ENCODE measurements at places on chromosomes 16 and 17.

GRCh38 chr16:87380881-87381280 lies 2.7 kb downstream of the FBXO31 start:
- no peak for DNase-seq

- DNase-seq: no peak
Measured at GRCh38 chr16:28001184-28001583, 62.3 kb downstream of the GSG1L start.

GRCh38 chr17:50518384-50519023 lies 10.3 kb downstream of the MYCBPAP start:
- DNase-seq: no peak

DNA sequence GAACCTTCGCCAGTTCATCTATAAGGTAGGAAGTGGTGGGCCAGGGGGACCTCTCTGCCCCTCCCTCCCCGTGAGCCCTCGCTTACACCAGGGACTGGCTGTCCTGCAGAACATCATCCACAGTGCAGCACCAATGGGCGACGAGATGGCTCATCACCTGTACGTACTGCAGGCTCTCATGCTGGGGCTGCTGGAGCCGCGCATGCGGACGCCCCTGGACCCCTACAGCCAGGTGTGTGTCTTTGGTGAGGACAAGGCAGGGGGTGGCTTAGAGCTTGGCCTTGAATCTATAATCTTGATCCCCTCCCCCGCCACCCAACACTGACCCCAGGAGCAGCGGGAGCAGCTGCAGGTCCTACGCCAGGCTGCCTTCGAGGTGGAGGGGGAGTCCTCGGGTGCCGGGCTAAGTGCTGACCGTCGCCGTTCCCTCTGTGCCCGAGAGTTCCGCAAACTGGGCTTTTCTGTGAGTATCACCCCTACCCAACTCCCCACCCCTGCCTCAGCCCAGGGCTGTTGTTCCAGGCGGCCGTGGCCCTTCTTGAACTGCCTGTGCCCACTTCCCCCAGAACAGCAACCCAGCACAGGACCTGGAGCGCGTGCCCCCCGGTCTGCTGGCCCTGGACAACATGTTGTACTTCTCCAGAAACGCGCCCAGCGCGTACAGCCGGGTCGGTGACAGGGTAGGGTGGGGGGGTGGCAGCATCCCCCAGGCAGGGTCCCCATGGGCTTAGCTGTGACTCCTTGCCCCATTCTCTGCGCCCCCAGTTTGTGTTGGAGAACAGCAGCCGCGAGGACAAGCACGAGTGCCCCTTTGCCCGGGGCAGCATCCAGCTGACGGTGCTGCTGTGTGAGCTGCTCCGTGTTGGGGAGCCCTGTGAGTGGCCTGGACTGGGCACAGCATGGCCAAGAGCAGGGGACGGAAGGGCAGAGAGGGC lies 2.7 kb downstream of the ELMO3 start:
- DNase-seq: no peak

DNA sequence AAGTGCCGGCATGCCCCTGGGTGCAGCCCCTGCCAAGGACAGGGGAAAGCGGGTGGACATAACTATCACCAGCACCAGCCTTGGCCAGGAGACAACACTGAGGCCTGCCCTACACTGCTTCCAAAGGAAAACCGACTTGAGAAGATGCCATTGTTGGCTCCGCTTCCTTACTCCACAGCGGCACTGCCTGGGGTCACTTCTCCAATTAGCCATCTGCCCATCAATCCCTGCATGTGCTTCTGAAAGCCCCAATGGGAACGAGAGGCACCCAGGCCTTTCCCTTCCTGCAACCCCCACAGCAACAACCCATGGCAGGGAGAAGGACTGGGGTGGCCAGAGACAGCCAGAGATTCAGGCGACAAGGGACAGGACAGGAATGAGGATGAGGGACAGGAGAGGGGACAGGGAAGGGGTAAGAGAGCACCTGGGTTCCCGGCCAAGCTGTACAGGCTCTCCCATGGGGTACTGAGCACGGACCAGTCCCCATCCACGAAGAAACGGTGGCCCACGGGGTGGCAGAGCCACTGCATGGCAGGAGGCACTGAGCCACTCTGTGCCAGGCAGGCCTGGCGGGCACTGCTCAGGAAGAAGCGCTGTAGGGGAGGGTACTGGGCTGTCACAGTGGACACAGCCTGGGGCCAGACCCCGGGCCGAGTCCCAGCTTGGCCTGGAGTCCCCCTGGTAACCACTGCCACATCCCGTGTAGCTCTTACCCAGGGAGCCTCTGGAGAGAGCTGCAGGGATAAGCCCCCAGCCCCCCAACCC lies 21.2 kb downstream of the SREBF1 start:
- DNase-seq: no peak

DNA sequence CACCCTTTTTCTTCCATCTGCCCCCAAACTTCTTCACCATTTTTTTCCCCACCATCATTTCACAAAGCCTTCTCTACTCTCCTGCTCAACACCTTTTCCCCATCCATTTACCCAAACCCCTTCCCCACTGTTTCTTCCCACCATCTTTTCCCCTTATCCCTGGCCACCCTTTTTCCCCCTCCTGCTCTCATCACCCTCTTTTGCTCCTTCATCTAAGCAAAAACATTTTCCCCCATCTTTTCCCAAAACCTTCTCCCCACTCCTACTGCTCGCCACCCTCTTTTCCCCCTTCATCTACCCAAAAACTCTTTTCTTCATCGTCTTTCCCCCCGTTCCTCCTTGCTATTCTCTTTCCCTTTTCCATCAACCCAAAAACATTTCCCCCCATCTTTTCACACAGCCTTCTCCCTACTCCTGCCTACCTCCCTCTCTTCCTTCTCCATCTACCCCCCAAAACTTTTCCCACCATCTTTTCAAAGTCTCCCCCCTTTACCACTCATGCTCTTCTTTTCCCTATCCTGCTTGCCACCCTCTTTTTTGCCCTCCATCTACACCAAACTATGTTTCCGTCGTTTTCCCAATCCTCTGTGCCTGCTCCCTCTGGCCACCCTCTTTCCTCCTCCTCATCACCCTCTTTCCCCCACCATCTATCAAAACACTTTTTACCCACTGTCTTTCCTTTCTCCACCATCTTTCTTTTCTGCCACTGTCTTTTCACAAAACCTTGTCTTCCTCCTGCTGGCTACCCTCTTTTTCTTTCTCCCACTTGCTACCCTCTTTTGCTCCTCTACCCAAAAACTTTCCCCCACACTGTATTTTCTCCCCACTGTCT lies 205.8 kb upstream of the WSB1 start:
- no peak for DNase-seq

- peak; percentile 60 for DNase-seq
Measured at GRCh38 chr16:88650749-88651275, at the start of gene CYBA. Gene CYBA, minus strand, starts transcription at chr16:88651053. Its CDS starts 40 bp downstream, at chr16:88651013.

DNA sequence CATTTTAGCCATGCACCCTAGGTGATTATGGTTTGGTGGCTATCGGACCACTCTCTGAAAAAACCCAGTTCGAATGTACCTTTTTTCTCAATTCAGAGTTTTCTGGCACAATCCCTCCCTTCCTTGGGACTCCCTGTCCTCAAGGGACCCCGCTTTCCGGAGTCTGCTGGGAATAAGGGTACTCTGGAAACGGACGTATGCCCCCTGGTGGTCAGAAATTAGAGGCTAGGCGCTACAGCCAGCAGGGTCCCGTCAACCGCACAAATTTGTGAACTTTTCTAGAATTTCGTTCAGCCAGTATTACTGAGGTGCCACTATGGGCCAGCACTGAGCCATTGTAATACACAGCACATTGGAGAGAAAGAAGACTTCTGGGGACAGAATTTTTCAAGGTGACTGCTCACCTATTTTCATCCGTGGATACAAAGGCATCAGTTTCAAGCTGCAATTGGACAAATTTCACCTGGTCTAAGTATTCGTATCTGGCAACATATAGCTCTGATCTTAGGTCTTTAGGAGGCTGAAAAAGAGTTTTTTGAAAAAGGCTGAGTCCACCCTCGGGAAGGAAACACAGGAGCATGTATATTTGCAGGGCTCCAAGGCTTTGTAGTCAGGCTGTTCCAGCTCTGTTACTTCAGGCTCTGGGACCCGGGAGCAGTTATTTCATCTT lies 27.1 kb upstream of the CRYBA1 start:
- DNase-seq: peak; percentile 52

- no peak for DNase-seq
Measured at GRCh38 chr16:75038036-75038858, 39.4 kb downstream of the ZNRF1 start.

GRCh38 chr17:29583324-29584248 lies 5.9 kb downstream of the GIT1 start:
- no peak for DNase-seq

DNA sequence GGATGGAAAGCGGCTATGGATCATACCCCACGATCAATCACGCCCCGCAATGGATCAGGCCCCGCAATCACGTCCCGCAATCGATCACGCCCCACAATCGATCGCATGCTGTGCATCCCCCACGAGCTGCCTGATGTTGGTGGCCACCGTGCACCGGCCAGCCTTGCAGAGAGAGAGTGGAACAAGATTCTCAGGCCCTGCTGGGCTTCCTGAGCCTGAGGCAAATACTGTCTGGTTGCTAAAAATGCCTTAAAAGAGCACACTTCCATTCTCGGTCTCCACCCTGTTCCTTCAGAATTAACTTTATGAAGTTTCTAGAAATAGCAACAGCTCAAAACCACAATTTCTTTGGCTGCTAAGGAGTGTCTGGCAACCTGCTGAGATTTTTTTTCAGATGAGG lies 81.5 kb downstream of the VPS53 start:
- no peak for DNase-seq

- DNase-seq: no peak
Measured at GRCh38 chr17:83089328-83090132, 10.1 kb downstream of the METRNL start.

- no peak for DNase-seq
Measured at GRCh38 chr17:66436631-66437030, 134.2 kb downstream of the PRKCA start.

GRCh38 chr17:43613917-43614316 lies 47.8 kb downstream of the MEOX1 start:
- DNase-seq: no peak

DNA sequence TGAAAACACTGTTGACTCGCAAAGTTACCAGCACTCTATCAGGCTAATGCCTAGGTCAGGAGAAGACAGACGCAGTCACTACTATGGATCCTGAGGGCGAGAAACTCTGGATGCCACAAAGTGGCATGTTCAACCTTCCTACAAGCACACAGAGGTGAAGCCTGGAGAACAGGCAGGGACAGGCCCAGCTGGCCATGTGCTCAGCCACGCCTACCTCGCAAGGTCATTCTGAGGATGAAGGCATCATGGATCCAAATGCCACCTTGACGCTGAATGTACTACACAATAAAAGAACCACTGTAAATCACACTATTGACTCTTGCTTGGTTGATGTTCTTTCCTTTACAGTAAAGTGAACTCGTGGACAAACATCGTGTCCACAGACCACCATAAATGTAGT lies 85.8 kb downstream of the ANKRD11 start:
- no peak for DNase-seq

GRCh38 chr17:45888392-45888791 lies 6.0 kb upstream of the MAPT start:
- DNase-seq: no peak

- no peak for DNase-seq
Measured at GRCh38 chr17:10927712-10928111, 89.8 kb upstream of the PIRT start.

DNA sequence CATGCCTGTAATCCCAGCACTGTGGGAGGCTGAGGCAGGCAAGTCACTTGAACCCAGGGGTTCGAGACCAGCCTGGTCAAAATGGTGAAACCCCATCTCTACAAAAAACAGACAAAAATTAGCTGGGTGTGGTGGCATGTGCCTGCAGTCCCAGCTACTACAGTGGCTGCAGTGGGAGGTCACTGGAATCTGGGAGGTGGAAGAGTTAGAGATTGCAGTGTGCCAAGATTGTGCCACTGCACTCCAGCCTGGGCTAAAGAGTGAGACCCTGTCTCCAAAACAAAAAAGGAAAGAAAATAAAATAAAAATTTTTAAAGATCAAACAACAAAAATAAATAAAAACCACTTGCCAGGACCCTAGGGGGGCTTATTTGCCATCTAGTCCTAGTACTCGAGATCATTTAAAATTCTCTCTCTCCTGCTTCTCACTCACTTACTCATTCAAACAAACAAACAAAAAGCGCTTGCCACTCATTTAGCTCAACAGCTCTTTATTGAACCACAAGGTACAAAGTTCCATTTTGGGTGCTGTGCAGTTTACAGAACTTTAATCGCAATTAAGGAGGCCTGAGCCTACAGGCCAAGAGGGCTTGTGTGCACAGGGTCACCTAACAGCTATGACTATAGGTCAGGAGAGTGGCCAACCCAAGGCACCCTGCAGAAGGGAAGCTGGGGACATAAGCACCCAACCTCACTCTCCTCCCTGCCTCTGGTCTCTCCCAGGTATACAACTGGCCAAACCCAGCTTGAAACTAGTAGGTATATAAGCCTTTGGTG lies 4.4 kb downstream of the CHD9NB start:
- DNase-seq: no peak

DNA sequence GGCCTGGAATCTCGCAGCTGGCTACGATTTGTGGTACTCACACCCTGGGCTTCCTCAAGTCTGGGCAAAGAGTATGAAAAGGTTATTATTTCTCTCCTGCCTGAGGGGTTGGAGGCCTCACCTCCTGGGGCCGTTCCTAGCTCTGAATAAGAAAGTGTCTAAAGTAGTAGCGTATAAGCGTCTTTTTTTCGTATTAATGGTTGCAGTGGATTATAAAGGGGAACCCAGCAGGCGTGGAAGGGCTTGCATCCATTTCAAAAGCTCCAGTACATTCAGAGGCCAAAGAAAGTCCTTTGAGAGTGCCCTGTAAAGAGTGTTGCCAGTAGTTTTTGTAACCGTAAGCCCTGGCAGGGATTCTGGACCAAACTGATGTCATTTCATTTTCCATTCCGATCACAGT lies 72.2 kb upstream of the MPHOSPH6 start:
- DNase-seq: no peak

- DNase-seq: no peak
Measured at GRCh38 chr17:2087597-2088211, 32.8 kb downstream of the HIC1 start.

DNA sequence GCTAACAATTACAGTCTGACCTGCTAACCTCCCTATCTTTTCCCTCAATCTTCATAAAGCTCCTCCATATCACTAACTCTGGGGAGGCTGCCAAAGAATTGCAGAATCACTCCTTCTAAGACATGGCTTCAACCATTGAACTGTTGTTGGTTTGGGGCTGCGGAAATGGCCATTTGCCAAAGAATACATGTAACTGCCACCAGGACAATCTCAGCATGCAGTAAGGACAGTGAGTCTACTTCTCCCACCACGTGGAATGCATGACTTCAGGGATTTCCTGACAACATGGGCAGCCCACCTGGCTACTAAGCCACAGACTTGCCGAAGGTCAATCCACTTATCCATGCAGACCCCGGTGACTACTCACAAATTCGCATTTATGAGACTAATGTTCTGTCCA lies 104.3 kb upstream of the NUDT7 start:
- no peak for DNase-seq

- no peak for DNase-seq
Measured at GRCh38 chr16:2854700-2855309, 3.2 kb downstream of the PRSS22 start.

Data from activated T-helper 1 cell treated with anti-CD3 and anti-CD28 coated beads, Interleukin-2, amount 50 U/mL, for 16 hours (primary cell).